Left kidney (tissue), 8 donors: ENCODE measurements at places on chromosomes 4 and X. TPM values are rescaled to one million over a fixed set of nuclear protein-coding genes. Genes with fewer than 3 reads are reported as not detected.
A peak's percentile ranks its signal among the peaks of the same experiment; 100 is the strongest.

MUC7 gene
- 0.08 TPM for polyA plus RNA-seq

- DNase-seq, result no peak
Observed at GRCh38 chrX:47272013-47272408, 39.2 kb downstream of the USP11 start.

FGG gene
- not detected for polyA plus RNA-seq

GAGE12J gene
- polyA plus RNA-seq, result not detected

GRCh38 chr4:56250776-56251175 is 136.5 kb downstream of the AASDH start:
- DNase-seq, result no peak

GRCh38 chr4:6607368-6608055 is 32.5 kb downstream of the MAN2B2 start:
- no peak for DNase-seq

DNA sequence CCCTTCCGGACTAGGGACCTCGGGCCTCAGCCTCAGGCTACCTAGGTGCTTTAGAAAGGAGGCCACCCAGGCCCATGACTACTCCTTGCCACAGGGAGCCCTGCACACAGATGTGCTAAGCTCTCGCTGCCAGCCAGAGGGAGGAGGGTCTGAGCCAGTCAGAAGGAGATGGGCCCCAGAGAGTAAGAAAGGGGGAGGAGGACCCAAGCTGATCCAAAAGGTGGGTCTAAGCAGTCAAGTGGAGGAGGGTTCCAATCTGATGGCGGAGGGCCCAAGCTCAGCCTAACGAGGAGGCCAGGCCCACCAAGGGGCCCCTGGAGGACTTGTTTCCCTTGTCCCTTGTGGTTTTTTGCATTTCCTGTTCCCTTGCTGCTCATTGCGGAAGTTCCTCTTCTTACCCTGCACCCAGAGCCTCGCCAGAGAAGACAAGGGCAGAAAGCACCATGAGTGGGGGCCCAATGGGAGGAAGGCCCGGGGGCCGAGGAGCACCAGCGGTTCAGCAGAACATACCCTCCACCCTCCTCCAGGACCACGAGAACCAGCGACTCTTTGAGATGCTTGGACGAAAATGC is at the start of gene WAS:
WAS (plus strand) TSS at position 389 of the 572 bp plus-strand sequence; CDS start at position 444, 55 bp downstream.
- no peak for DNase-seq

DNA sequence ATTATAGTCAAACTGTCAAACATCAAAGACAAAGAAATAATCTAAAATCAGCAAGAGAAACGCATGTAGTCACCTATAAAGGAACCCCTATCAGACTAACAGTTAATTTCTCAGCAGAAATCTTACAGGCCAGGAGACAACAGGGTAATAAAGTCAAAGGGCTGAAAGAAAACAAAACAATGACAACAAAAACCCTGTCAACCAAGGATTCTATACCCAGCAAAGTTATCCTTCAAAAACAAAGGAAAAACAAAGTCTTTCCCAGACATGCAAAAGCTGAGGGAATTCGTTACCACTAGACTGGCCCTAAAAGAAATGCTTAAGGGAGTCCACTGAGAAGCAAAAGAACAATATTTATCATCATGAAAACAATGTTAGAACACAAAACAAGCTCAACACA is 22.1 kb downstream of the TMEM154 start:
- DNase-seq, result no peak

- no peak for DNase-seq
Observed at GRCh38 chr4:89078300-89078699, 21.3 kb upstream of the FAM13A start.

DNA sequence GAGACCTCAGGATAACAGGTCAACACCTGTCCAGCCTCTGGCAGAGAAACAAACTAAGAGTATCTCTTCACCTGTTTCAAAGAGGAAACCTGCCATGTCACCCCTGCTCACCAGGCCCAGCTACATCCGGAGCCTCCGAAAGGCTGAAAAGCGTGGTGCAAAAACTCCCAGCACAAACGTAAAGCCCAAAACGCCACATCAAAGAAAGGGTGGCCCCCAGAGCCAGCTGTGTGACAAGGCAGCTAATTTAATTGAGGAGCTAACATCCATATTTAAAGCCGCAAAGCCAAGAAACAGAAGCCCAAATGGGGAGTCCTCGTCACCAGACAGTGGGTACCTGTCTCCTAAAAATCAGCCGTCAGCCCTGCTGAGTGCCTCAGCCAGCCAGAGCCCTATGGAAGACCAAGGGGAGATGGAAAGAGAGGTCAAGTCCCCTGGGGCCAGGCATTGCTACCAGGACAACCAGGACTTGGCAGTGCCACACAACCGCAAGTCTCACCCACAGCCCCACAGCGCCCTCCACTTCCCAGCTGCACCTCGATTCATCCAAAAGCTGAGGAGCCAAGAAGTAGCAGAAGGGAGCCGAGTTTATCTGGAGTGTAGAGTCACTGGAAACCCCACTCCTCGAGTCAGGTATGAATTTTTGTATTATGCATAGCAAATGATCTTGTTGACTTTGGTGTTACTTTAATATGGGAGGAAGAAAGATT is 15.1 kb downstream of the PALLD start:
- no peak for DNase-seq

- no peak for DNase-seq
Observed at GRCh38 chr4:7068883-7069282, 1.0 kb upstream of the GRPEL1 start.

S100P gene
- polyA plus RNA-seq, result 9.0 TPM

DNA sequence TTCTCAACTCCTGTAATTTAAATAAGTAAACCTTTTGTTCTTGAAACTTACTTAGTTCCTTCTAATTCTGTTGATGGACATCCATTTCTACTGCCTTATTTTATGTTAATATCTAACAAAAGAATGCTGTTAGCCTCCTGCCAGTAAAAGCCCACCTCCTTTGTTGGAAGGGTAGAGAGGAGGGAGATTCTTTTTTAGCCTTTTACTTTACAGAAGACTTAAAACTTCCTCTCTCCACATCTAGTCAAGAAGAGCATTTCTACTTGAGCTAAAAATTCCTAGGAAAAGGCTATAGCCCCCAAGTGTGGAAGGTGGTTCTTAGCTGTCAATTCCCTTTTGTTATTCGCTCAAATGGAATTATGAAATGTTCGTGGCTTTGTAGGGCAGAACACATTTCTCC is 118.7 kb downstream of the ZIC3 start:
- no peak for DNase-seq

GRCh38 chr4:1009542-1010394 is 1.7 kb upstream of the FGFRL1 start:
- no peak for DNase-seq

DNA sequence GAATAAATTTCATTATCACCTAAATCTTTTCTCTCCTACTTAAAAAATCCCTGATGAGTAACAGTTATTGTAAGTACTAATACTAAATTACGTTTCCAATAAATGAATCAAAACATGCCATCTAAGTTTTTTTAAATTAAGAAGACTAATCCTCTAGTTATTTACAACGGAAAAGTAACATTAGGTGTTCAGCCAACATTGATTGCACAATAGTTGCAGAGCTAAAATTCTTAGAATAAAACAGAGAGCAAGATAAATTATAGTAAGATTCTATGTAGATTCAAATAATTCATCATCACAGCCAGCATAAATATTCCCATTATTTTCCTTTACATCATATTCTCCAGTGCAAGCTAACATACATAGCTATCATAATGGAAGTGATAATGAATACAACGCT is 139.2 kb downstream of the HDX start:
- no peak for DNase-seq

GRCh38 chrX:71563921-71564320 is 14.3 kb upstream of the GCNA start:
- no peak for DNase-seq

CYSLTR1 gene
- 2.1 TPM for polyA plus RNA-seq

LANCL3 gene
- polyA plus RNA-seq, result 0.20 TPM

- no peak for DNase-seq
Observed at GRCh38 chrX:133586443-133586842, 171.2 kb upstream of the GPC4 start.

GRCh38 chr4:68808060-68808459 is 7.7 kb upstream of the UGT2B10 start:
- no peak for DNase-seq

DNA sequence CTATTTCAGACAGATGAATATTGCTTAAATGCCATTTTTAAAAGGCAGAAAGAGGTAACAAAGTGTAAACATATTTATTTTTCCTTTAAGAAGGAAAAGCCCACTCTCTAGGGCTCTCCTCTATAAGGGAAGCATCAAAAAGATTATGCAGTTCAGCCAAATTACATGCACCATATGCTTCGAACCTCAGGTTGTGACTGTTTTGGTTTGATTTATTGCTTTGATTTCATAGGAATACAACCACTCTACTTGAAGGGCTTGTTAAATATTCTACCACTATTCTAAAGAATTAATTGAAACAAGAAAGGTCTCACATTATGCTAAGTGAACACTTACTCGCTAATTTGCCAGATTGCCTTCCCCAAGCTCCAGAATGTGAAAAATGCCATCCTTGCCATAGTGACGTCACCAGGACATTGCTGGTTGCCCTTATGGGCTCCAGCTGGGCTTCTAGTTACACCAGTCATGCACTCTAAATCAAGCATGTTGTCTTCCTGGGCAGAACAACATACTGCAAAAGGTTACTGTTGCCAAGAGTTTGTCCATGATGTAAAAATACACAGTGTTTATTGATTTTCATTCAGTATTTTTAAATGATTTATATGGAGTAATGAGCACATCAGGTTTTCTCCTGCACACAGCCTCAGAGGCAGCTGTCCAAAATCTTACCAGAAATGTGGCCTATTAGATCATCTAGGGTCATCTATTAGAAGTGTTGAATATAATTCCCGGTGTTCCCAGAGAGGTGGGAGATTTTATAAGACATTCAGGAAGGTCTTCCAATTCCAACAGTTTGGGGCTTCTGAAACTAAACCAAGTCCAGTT is 164.4 kb upstream of the RAPGEF2 start:
- DNase-seq, result peak; percentile 36

DNA sequence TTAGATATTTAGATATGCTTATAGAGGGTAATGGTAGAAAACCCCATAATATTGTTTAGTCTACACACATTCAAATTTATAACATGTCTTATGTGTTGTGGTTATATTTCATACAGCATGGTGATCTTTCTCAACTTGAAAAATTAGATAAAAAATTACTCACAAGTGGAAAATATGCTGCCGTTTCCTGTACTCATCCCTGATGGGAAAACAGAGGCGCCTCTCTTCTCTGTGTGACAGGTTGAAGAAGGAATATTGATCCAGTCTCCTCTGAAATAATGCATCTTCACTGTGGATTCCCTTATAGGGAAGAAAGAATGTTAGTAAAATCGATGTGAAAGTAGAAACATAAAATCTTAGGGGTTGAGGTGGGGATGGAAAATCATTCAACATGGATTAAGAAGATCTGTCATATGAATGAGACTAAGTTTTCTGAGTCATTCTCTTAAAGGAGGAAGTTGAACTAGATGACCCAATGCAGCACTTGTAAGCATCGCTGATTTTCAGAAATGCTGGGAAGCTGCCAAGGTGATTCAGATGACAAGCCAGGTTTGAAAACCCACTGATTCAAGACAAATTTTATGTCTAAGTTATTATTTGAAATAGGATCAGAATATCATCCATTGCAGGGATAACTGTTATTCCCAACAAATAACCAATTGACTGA is 70.7 kb downstream of the ANKRD50 start:
- peak; percentile 31 for DNase-seq

GRCh38 chr4:15918484-15919129 is 19.9 kb downstream of the FGFBP1 start:
- DNase-seq, result no peak

KLB gene
- polyA plus RNA-seq, result 0.27 TPM

DNA sequence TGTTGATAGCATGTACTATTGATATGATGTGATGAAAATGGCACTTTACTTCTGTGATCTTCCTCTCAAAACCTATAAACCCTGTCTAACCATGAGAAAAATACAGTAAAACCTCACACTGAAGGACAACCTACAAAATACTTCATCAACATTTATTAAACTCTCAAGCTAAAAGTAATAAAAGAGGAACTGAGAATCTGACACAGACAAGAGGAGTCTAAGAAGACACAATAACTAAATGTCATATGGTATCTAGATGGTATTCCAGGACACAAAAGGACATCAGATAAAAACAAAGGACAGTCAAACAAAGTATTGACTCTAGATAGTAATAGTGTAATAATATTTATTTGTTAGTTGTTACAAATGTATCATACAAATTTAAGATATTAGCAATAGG is 655.3 kb downstream of the SH3BGRL start:
- no peak for DNase-seq

UNC5C gene
- 44.7 TPM for polyA plus RNA-seq

DNA sequence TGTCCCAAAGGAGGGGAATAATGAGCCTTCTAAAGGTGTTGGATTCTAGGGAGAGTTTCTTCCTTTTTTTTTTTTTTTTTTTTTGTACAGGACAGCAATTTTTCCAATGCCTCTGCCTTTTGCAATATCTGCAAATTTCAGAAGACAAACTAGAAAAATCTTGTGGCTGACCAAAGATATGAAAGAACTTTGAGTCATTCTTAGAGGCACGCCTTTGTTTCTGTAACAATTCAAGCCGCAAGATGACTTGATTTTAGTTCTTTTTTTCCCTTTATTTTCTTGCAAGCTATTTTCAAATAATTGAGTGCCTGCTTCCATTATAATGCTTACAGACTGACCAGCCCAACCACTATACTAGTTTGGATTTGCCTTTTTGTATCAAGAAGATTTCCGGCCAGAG is 47.6 kb upstream of the UXT start:
- no peak for DNase-seq

DNA sequence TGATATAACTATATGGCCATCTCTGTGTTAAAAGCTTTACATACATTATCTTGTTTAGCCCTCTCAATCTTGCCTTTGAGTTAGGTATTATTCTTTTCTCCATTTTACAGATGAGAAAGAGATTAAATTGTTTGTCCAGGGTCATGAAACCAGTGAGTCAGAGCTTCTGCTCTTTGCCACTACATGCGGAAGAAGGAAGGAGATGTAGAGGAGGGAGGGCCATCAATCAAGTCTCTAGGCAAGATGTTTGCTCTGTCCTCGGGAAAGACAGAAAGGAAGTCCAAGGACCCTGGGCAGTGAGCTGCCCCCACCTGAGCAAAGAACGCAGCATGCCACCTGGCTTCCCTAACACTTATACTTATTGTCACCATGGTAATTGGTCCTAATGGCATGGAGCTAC is 133.7 kb upstream of the IL1RAPL2 start:
- no peak for DNase-seq
